ENCODE measurements at places on chromosomes 11 and 22. TPM values are rescaled to one million over a fixed set of nuclear protein-coding genes. Genes with fewer than 3 reads are reported as not detected.

The MS4A4A gene
- 3.5 TPM for total RNA-seq

- DNase-seq = no peak
Observed at GRCh38 chr11:12983336-12983735, 25.8 kb upstream of the RASSF10 start.

GRCh38 chr11:62267576-62267975, 2.4 kb upstream of the SCGB2A2 start:
- no peak for DNase-seq

The JHY gene
- 9.4 TPM for total RNA-seq

The ACER3 gene
- total RNA-seq = 16.0 TPM

The IRAG1 gene
- total RNA-seq = 6.7 TPM

DNA sequence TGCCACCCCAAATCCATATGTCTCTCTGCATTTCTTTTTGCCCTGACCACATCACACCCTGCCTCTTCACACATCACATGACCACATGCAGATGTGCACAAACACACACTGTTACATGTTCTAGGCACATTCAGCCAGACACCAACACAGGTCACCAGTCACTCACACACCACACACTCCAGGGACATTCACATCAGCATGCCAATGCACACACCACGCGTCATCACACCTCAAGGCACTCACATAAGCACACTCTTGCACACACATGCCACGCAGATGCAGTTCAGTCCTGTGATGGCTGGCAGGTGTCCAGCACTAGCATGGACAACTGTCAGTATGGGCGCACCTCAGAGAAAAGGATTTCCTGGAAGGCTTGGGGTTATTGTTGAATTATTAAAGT, 77.0 kb upstream of the MYOD1 start:
- DNase-seq = no peak

The CNTN5 gene
- 110 TPM for total RNA-seq

DNA sequence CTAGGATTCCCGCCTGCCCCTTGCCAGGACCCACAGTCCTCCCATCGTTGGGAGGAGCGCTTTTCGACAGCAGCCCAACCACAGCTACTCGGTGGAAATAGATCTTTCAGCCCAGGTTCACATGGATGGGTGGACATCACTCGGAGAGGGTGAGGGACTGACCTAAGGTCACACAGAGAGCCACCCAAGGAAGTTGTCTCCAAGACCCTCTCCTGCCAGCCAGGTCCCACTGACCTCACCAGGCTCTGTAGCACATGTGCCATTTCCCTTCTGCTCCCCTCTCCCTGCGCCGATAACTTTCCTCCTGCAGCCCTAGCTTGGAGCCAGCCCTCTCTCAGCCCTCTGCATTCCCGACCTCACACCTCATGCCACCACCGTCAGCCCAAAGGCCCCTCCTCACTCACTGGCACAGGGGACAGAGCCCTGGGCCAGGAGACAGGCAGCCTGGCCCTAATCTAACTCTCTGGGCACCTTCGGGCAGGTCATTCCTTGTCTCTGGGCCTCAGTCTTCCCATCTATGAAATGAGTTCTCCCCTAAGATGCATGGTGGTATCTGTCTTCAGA, 4.7 kb downstream of the KCNJ4 start:
- DNase-seq = no peak

DNA sequence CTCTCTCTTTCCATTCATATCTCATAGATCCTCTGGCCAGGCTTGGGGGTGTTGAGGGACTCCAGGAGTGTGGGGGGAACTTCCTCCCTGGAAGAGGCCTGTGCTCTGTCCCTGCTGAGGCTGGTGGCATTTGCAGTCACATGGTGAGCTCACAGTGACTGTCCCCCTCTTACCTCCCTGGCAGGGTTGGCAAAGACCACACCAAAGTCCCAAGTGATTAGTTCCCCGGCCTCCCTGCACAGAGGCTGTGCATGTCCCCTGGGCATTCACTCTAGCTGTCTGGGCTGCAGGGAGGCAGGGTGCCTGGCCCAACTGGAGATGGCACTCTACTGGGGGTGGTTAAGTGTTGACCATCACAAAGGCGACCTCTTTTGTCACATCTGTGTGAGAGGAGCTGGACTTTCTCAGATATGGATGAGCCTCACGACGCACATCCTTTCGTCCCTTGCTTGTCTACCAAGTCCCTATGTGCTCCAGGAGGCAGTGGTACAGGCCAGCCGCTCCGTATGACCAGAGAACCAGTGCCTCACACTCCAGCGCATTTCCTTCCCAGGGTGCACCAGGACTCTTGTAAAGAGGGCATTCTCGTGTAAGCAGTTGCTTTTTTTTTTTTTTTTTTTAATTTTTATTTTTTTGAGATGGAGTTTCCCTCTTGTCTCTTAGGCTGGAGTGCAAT, 8.8 kb downstream of the TANGO2 start:
- DNase-seq = no peak

The CATSPER1 gene
- total RNA-seq = not detected

The SMIM38 gene
- 1.4 TPM for total RNA-seq

DNA sequence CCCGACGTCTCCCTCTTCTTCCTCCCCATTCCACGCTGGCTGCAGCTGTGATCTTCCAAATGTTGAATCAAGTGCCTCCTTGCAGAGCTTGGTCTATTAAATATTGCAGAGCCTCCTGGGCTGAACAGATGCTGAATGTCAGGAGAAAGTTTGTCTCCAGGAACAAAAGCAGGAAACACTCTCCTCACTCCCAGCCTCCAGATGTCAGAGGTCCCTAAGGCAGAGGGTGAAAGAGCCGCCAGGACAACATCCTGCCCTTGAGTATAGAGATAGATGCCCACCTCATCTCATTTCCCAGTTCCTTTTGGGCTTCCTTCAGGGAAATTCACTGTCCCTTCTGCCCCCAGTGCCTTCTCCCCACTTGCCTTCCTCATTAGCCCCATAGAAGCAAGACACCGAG, 40.8 kb upstream of the IGSF9B start:
- DNase-seq = no peak

The CSF2RB gene
- total RNA-seq = 1.00 TPM

DNA sequence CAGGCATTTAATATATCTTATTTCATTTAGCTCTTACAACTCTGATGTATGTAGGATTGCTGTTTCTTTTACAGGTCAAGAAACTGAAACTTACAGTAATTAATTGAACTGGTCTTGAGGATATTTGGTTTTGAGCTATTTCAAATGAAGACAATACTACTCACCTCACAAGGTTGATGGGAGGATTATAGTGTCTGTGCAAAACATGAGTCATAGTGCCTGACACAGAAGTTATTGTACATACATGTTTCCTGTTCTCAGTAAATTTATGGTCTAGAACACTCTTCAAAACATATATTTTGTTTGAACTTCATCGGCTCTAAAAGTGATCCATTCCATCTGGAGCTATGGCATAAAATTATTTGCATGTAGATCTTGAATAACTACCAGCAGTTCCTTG, 61.9 kb downstream of the CECR2 start:
- DNase-seq = no peak

The PHF21B gene
- 21.9 TPM for total RNA-seq

- no peak for DNase-seq
Observed at GRCh38 chr11:104968355-104968855, at the start of gene CASP4. Gene CASP4 (minus strand): TSS chr11:104968574. CDS start chr11:104968525, 49 bp downstream.

The IL10RA gene
- 3.0 TPM for total RNA-seq

GRCh38 chr11:106457727-106458126, 380.3 kb downstream of the AASDHPPT start:
- DNase-seq = no peak

DNA sequence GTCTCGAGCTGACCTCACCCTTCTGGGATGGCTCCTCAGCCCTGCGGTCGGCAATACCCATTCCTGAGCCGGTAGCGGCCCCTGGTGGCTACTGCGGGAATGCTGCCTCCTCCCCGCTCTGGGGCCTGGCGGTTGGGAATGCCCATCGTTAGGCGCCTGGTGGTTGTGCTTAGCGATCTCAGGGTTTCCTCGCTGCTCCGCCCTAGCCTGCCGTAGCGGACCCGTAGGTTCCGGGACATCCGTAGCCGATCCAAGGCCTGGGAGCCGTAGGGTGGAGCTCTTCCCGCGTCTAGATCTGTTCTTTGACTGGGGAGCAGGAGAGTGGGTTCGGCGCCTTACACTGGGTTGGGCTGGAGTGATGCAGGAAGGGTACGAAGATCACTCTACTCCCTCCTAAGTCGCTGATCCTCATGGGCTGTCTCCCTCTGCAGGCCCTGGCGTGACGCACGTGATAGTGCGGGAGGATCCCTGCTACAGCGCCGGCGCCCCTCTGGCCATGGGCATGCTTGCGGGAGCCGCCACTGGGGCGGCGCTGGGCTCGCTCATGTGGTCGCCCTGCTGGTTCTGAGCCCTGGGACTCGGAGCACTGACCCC, 14.8 kb downstream of the PLEKHB1 start:
- DNase-seq = peak; percentile 96

The MUC5AC gene
- total RNA-seq = under 0.01 TPM

Measured in cerebellum (tissue), 4 donors.